ENCODE measurements at places on chromosomes 2 and 18.

- DNase-seq: no peak
These were observed 59.1 kb downstream of the EFEMP1 start for GRCh38 chr2:55864351-55865084.

DNA sequence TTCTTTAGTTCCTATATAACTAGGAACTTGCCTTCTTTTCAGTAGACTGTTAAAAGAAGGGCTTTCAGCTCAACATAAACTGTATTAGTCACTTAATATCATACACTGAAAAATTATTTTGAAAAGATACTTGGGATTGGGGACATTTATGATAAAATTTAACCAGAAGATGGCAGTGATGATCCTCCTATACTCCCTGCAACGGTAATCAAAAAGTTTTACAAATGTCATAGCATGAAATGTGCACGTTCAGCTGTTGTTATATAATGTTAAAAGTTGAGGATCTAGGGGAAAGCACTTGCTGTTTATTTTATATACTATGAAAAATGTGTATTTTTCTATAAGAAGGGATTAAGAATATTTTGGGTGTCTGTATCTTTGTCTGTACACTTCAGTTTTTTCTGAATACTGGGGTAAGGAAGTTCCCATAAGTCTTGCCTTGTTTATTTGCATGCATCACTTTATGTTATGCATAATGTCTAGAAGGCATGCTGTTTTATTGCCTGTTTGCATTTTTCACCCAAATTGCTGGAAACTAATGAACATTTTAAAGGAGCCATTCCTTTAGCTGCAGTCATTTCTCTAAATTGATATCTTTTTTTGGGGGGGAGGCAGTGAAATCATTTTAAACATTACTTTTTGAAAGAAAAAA lies 19.0 kb downstream of the DYNC1I2 start:
- no peak for DNase-seq

DNA sequence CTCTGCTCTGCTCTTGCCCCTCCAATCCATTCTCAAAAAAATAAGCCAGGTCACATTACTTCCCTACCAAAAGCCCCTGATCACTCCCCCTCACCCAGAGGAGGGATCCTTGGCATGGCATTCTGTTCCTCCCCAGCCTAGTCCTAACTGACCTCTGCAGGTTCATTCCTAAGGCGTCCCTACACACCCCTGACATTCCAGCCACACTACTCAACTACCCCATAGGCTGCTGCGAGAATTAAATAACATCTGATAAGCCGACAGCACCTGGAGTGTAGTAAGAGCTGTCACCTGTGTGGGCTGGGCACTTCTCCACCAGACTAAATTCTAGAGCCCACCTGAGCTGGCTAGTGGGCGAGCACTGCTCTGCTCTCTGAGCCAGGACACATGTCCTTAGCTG lies 44.7 kb upstream of the SLC1A4 start:
- DNase-seq: no peak

DNA sequence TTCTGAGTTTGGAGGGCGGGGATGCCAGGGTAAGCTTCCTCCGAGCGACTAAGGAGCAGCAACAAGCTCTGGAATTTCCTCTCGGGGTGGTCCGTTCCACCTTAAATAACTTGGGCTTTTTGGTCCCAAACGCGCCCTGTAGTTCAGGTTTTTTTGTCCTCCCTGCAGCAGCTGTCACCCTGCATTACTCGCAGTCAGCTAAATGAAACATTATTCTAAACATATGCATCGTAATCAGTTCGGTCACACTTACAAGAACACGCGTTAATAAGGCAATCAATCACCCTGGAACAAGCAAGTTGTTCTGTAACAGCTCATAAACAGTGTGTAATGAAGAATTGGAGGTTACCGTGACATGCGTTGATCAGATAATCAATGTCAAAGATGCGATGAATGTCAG lies 8.3 kb downstream of the EVX2 start:
- DNase-seq: no peak

- DNase-seq: no peak
These were observed 262.1 kb downstream of the LPIN1 start for GRCh38 chr2:12008425-12009061.

GRCh38 chr2:201084863-201085262 lies 13.1 kb downstream of the NDUFB3 start:
- no peak for DNase-seq

DNA sequence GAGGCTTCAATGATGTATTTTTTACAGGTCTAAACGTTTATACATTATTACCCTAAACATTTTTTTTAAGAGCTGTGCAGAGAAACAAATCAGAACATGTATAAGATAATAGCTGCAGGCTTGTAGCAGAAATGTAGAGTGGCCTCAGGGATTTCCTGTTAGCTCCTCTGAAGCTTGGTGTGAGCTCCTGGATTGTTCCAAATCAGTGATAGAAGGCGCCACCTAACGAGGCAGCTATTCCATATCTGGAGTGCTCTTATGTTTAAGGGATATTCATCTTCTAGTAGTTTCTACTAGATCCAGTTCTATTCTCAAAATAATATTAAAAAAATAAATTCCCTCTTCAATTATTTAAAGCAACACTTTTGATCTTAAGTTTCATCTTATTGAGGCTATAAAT lies 93.1 kb downstream of the LRP1B start:
- no peak for DNase-seq

DNA sequence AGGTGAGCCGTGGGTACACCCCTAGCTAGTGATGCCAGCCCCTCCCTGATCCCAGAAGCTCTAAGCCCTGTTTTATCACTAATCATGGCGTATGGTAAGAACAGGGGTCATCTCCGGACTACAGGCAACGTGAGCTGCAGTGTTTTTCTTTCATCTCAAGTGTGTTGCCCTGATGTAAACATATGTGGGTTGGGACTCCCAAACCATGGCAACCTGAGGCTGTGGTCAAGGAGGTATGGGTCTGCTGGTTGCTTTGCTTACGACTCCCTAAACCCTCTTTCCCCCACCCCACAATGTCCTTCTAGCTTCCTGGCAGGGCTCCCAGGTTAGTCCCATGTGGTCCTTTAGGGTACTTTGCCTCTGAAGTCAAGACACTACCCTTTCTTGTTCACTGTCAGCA lies 53.6 kb upstream of the AFF3 start:
- DNase-seq: no peak

- no peak for DNase-seq
These were observed 5.6 kb downstream of the FOSL2 start for GRCh38 chr2:28398101-28398834.

- DNase-seq: no peak
These were observed 48.0 kb downstream of the SERPINB8 start for GRCh38 chr18:64017870-64018269.

- no peak for DNase-seq
These were observed 72.0 kb downstream of the CTAGE1 start for GRCh38 chr18:22345718-22346117.

DNA sequence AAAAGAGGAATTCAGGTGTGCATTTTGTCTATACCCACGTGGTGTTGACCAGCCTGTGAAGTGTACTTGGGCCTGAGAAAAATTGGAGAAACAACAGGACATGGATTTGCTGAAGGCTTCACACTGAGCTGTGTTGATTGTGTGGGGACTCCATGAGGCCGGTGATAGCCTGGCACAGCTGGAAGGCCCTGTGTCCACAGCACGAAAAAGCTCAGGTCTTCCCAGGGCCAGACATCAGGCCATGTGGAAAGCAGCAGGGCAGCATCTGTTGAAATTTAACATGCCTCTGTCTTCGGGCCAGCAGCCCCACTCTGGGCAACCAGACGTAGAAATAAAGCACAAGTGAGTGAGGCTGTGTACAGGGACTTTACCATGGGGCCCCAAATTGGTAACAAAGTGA lies 84.1 kb downstream of the HS6ST1 start:
- no peak for DNase-seq

DNA sequence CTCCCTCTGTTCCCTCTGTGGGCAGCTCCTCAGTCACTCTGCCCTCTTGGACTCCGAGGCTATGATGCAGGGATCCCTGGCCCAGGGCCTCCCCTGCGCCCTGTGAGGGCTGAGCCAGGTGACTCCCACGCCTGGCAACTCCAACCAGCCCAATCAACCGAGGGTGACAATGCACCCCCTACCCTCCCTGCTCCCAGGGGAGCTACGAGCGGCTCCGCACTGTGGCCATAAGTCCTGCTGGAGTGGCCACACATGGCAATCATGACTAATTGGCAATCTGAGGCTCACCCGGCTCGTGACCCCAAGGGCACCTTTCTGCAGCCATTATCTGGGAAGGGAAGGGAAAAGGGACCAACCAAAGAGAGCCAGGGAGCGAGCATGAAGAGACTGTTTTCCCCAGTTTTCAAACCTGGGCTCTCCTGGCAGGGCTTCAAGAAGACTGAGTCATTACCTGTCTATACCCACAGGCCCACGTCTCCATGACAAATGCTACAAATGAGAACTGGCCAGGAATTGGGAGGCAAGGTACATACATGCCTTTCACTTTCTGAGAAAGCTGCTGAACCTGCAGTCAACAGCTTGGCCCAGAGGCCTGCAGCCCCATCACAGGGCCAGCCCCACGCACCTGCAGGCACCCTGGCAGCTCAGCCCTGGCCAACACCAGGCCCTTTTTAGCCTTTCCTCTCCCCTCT lies 45.1 kb downstream of the RPL31 start:
- DNase-seq: no peak

DNA sequence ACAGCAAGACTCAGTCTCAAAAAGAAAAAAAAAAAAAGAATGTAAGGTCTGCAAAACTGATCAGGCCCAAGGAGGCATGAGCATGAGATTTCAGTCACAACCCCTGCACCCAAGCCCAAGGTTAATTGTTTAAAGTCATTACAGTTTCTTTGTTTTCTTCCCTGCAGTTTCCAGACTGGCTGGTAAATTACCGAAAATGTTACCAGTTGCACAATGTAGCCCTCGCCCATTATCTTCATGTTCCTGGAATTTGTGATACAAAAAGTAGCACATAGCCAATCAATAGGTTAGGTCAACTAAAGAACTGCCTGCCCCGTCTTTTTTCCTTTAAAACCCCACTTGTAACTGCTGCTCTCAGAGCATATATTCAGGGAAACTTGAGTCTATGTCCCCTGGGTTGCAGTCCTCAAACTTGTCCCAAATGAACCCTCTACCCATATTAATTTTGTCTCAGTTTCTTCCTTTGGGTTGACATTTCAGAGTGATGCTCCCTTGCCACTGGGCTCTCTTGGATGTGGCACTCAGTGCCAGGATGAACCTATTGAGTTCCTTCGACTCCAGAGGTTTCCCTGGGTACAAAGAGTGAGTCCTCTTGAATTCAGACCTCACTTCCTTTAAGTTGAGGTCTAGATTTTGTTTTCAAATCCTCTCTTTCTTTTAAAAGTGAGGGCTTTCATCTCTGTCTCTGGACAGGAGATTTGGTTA lies 216.2 kb upstream of the HS6ST1 start:
- no peak for DNase-seq

DNA sequence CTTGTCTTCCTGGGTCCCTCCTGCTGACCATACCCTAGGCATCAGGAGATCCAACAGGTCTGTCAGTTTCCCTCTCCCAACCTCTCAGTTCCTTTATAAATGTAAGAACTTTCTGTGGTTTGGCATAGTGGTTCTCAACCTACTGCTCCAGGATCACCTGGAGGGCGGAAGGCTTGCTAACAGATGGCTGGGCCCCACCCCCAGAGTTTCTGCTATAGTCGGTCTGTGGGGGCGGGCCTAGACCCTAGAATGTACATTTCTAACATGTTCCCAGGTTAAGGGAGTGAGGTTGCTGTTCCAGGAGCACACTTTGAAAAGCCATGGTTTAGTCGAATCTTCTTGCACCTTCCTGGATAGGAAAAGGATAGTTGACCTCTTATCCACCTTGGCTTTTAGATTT lies 37.0 kb downstream of the HK2 start:
- no peak for DNase-seq

- no peak for DNase-seq
These were observed 10.4 kb downstream of the PAIP2B start for GRCh38 chr2:71216501-71216900.

GRCh38 chr2:81247648-81248047 lies 943.1 kb upstream of the LRRTM1 start:
- no peak for DNase-seq

- DNase-seq: no peak
These were observed 25.5 kb upstream of the CIB4 start for GRCh38 chr2:26666671-26667070.

DNA sequence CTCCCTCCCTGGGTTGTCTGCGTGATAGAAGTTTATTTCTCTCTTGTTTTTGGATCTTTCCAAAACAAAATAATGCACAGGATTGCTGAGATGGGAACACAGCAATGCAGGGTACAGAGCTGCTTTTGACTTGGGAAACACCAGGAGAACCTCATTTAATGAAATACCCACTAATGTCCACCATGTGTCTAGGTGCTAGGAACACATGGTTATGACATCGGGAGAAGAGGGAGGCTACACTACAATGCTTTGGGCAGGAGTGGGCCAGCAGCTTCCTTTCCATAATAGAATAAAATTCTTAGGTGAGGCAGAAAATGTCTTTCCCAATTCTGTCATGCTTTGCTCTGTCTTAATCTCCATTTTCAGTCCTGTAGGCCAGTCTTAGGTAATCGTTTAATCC lies 29.2 kb upstream of the KCNF1 start:
- no peak for DNase-seq

DNA sequence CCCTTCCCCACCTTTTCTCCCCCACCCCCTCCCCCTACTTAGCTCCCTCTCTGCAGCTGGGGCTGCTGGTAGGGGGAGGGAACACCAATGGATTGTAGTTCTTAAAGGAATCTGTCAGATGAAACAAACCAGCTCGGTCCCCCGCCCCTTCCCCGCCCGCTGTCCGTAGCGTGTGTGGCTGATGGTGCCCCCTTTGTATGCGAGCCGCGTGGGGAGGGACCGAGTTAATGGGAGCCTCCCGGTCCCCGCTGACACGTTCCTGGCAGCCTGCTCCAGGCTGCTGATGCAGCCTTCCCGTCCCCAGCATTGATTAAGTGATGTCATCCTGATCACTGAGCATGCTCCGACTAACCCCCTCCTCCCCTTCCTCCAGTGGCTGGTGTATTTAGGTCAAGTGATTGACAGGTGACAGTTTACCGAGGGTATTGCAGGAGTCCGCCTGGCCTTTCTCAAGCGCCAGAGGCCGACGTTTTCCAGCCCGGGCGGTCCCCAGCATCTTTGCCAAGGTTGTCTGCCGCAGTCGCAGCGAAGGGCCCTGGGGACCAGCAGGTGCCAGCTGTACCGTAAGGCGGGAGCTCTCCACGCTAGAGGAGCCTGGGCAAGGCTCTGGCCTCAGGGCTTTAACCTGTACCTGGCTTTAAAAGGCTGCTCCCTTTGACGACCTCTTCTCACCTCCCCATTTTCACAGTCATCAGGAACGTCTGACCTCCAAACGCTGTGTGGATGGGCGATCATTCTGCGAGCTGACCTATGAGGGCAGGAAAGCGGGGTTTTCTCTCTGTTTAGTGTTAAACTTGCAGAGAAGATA lies 1.8 kb downstream of the KIF5C start:
- no peak for DNase-seq

- DNase-seq: no peak
These were observed 87.3 kb downstream of the LRRTM4 start for GRCh38 chr2:77434880-77435279.

DNA sequence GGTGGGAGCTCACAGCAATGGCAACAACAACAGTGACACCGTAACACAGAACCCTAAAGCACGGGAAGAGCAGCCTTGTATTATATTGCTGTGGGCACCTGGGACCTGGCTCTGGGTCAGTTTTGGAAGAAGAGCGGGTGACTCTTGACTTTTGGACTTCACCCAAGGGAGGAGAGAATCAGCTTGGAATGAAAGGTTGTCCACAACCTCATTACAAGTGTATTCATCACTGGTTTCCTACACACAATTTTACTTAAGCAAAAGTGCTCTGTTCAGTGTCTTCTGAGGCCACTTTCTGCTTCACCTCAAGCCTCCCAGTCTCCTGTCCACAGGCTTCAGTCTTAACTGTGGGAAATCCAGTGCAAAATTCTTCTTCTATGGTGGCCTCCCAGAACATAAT lies 263.8 kb downstream of the KCNE4 start:
- DNase-seq: no peak
